ENCODE measurements at places on chromosomes 1 and 21.

DNA sequence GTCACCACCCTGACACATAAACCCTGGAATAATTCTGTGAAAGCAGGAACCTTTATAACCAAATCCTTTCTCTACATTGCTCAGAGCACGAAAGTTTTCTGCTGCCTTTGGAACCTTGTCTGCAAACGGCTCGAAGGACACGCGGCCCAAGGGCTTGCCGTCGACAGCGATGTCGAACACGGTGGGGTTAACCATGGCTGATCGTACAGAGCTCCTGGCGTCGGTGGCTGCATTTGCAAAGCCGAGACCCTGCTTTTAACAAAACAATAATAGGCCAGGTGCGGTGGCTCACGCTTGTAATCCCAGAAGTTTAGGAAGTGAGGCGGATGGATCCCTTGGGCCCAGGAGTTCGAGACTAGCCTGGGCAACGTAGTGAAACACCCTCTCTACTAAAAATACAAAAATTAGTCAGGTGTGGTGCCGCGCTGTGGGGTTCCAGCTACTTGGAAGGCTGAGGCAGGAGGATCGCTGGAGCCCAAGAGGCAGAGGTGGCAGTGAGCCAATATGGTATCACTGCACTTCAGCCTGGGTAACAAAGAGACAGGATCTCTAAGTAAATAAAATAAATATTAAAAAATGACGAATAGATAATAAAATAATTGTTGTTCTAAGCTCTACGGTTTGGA lies 2.2 kb upstream of the EIF2B3 start:
- no peak for DNase-seq

- no peak for DNase-seq
Observed at GRCh38 chr21:46180778-46181391, 3.4 kb downstream of the SPATC1L start.

- no peak for DNase-seq
Observed at GRCh38 chr1:112985123-112985522, 29.1 kb upstream of the SLC16A1 start.

DNA sequence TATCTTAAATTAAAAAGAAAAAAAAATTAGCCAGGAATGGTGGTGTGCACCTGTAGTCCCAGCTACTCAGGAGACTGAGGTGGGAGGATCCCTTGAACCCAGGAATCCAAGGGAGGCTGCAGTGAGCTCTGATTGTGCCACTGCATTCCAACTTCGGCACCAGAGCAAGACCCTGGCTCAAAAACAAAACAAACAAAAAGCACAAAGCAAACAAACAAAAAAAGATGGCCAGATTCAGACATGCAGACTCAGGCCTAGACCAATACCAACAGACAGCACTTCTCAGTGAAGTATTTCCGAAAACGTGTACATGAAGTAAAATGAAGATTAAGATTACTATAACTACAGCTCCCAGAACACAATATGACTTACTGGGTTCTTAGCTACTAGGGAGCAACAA lies 10.6 kb downstream of the SLC35D1 start:
- DNase-seq: no peak

GRCh38 chr1:103110701-103111100 lies 2.4 kb upstream of the COL11A1 start:
- no peak for DNase-seq

DNA sequence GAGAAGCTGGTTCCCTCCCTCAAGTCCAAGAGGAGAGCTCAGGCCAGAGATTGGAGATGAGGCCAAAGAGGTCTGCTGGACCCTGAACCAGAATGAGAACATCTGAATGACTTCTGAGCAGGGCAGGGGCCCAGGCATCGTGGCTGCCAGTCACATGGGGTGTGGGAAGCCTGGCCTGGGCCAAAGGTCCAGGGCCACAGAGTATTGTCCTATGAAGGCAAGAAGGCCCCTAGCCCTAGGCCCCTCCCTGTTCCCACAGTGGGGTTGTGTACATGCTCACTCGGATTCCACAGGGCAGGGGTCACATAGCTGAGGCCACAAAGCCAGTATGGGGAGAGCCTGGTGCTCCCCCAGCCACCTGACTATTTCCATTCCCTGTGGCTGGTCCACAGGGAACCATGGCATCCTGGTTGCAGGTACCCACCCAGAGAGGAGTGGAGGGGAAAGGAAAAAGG lies 18.5 kb upstream of the SLC1A7 start:
- DNase-seq: no peak

DNA sequence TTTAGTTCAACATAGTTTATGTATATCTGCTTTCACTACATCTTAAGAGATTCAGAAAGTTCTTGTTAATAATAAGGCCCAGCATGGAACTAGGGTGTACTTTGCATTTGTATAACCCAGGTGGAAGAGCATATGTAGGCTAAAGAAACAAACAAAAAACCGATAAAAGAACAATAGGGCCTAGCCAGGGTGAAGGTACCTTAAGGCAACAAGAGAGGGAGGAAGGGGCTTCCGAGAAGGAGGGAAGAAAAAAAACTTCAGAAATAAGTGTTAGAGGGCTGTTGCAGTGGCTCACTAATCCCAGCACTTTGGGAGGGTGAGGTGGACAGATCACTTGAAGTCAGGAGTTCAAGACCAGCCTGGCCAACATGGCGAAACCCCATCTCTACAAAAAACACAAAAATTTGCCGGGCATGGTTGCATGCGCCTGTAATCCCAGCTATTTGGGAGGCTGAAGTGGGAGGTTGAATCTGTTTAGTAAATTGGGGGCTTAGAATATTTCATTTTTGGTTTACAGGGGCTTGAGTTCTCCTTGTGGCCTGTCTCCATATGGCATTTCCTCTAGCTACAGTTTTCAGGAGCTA lies 4.7 kb upstream of the SPATA45 start:
- DNase-seq: no peak

DNA sequence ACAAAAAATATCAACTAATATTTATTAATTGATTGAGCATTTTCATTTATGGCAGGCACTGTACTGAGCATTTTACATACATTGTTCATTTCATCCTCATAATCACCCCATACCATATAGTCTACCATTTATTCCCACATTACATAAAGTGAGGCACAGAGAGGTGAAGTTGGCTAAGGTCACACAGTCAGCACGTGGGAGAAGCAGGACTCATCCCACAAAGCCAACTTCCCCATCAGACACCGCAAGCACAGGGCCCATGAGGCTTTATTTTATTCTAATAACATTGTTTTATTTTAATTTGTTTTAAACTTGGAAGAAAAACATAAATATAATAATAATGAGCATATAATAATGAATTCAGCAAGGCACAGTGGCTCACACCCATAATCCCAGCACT lies 43.1 kb upstream of the CAPZB start:
- DNase-seq: no peak

DNA sequence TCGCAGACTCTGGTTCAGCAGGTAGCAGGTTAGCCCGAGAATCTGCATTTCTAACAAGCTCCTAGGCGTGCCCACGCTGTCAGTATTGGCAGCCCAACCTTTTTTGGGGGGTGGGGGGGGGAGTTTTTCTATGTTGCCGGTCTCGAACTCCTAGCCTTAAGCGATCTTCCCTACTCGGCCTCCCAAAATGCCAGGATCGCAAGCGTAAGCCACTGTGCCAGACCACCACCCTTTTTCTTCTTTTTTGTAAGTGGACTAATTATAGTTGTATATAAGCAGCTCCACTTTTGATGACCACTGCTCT lies 480 bp upstream of the MIS18A start:
- DNase-seq: no peak

- no peak for DNase-seq
Observed at GRCh38 chr1:161216945-161217712, 2.0 kb downstream of the FCER1G start.

GRCh38 chr1:232317350-232317749 lies 312.6 kb downstream of the SIPA1L2 start:
- DNase-seq: no peak

DNA sequence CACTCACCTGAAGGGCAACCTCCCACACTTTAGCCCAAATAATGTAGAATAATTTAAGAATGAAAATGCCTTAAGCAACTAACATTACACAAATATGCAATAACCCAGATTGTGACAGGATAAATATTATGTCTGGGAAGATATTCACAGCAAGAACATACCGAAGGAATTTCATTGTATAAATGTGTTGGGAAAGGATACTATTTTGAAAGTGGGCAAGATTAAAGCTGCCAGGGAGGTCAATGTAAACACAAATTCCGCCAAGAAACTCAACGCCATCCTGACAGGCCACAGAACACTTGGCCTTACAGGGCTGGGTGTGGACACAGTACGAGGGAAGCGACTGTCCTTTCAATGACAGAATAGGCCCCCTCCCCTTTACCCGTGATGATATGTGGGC lies 173.3 kb downstream of the RUNX1 start:
- no peak for DNase-seq

DNA sequence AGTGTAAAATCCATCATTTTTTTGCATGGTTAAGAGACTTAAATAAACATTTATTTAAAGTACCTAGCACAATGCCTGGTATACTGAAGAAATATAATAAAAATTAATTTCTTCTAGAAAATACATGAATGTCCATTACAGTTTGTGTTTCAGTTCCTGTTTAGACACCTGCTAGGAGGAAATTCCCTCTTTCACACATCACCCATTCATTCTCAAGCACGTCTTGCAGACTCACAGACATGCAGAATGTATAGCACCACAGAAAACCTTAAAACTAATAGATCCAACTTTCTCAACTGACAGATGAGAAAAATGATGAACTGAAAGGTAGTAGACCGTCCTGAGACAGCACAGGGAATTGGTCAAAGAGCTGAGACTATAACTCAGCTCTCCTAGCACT lies 172.2 kb upstream of the C8B start:
- no peak for DNase-seq

- DNase-seq: no peak
Observed at GRCh38 chr1:10701145-10701544, 95.3 kb downstream of the CASZ1 start.

DNA sequence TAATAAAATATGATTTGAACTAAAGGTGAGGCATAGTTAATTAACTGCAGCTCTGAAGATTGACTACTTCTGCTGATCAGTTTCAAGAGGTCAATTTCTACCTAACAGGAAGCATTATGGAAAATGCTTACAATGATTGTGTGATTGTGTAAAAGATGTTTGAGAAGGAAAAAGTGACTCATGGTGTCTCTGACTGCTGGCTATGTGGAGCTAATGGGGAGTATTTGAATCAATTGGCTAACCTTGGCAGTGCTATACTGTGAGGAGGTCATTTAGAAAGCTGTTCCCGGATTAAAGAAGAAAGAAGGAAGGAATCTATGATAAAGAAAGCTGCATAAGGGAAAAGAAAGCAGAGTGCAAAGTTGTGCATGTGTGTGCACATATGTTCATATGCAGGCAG lies 376.5 kb downstream of the ADGRL2 start:
- DNase-seq: no peak

DNA sequence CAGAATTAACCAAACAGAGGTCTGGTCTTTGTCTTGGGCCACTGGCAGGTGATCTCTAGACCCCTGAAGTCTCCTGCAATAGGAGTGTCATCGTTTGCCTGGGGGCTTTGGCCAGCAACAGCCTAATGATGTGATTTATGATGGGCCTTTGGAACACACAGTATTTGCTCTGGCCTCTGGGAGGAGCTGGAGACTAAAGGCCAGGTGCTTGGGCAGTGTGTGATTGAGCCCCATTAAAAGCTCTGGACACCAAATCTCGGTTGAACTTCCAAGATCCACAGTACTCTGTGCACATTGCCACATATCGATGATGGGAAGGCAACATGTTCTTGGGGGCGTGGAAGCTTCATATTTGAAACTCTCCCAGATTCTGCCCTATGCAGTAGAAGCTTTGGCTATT lies 32.0 kb upstream of the TLR5 start:
- DNase-seq: no peak

DNA sequence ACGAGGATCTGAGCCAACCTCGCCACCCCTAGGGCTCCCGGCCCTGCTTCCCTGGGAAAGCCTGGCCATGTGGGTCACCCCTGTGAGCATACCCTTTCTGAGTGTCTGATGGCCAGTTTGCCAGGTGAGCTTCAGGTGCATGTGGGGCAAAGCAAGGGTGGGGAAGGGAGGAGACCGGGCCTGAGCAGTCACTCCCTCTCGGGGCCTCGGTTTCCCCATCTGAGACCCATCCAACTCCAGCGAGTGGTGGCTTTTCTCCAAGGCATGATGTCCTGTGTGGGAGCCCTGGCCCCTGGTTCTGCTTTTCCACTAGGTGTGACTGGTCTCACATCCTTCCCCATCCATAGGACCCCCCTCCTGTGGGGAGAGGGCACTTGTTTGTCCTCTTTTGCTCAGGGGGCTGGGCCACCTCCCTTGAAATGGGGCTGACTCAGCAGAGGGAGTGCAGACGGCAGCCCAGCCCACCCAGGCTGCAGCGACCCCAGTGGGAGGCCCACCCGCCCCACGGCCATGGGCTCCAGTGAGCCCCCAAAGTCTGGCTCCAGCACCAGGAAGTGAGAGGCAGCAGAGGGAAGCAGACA lies 1.7 kb upstream of the WNT9A start:
- no peak for DNase-seq

DNA sequence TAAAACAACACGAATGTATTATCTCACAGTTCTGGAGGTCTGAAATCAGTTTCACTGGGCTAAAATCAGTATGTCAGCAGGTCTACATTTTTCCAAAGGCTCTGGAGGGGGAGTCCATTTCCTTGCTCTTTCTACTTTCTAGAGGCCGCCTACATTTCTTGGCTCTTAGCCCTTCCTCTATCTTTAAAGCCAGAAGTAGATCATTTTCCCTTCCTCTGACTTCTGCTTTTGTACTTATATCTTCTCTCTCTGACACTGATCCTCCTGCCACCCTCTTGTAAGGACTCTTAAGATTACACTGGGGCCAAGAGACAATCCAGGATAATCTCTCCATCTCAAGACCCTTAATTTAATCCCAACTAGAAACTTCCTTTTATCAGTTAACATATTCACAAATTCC lies 41.4 kb downstream of the MSH4 start:
- DNase-seq: no peak

DNA sequence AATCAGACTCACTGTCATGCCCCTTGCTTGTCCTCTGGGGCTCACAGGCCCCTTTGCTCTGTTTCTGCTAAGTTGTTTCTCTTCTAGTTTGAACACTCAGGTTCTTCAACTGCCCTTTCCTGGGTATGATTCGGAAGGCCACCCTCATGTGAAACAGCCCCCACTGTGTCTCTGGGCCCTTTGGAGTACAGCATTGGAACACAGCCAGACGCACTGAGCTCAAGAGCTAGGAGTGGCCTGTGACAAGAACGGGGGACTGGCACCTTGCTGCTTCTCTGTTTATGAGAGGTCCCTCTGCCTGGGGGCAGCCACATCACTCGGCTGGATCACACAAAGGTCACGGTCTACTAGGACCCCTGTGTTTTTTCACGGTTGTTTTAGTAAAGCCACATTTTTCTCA lies 114.4 kb upstream of the ZC3H12A start:
- DNase-seq: no peak
